AG20443 (cell line): ENCODE measurements at places on chromosomes 3 and 15.

- DNase-seq = peak; percentile 77
These were observed 32.7 kb downstream of the SRGAP3 start for GRCh38 chr3:9216736-9217135.

GRCh38 chr15:68991723-68992122 is 22.8 kb upstream of the NOX5 start:
- DNase-seq = no peak

DNA sequence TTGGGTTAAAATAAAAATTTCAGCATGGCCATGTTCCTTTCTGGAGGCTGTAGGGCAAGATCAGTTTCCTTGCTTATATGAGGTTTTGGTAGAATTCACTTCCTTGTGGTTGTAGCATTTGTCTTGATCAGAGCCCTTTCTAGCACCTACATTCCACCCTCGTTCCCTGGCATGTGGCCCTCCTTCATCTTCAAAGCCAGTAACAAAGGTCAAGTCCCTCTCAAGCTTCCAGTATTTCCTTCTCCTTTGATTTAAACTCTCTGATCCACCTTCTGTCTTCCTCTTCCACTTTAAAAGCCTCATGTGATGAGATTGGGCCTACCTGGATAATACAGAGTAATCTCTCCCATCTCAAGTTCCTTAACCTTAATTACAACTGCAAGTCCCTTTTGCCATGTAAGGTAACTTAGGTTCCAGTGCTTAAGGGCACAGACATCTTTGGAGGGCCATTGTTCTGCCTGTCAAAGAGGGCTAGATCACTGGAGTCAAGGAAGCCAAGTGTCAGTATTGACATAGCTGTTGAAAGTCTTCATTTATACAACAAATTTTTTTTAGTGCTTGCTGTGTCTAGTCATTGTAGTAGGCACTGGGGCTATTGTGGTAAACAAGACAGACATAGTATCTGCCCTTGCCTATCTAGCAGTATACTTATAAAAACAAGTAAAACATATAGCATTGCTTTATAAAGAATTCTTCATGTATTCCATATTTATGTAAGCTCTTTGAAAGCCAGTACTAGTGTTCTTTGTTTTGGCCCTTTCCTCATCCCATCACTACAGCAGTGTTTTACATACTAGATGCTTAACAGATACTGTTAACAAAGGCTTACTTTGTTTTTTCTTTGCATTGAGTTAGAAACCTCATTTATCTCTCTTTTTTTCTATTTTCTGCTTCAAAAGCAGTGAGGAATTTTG is 40.7 kb downstream of the GLCE start:
- DNase-seq = no peak

DNA sequence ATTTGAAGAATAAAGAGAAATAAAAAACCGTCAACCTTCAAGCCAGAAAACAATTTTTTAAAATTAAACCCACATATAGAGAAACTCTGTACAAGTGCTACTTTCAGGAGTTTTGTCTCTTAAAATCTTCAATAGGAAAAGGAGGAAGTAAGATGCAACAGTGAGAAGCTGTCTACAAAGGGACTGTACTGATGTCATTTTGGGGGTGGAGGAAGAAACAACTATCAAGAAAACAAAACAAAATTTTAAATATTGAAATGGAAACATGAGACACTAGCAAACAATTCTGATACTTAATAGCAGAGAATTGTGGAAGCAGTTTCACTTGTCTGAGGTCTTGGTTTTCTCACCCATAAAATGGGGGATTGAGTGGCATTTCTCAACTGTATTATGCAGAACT is 84.4 kb downstream of the SLMAP start:
- DNase-seq = no peak

GRCh38 chr3:45182915-45183871 is 37.0 kb upstream of the CDCP1 start:
- peak; percentile 75 for DNase-seq

DNA sequence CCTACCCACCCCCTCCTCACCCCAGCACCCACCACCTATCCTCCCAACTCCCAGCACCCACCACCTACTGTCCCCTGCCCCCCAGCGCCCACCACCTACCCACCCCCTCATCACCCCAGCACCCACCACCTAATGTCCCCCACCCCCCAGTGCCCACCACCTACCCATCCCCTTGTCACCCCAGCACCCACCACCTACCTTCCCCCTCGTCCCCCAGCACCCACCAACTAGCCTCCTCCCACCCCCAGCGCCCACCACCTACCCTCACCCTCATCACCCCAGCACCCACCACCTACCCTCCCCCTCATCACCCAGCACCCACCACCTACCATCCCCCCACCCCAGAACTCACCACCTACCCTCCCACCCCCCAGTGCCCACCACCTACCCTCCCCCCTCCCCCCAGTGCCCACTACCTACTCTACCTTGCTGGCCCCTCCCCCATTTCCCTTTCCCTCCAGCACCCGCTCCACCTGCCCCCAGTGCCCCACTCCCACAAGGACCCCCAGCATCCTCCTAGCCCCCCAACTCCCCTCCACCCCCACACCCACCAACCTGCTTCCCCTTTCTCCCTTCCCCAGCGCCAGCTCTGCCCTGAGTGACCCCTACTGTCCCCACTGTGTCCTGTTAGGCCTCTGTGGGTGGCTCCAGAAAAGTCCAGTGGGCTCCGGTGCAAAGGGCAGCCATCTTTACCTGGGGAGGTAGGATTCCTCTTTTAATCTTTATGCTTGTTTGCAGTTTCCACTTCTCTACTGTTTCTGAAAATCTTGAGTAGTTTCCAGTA is 1.2 kb downstream of the UROC1 start:
- DNase-seq = no peak

DNA sequence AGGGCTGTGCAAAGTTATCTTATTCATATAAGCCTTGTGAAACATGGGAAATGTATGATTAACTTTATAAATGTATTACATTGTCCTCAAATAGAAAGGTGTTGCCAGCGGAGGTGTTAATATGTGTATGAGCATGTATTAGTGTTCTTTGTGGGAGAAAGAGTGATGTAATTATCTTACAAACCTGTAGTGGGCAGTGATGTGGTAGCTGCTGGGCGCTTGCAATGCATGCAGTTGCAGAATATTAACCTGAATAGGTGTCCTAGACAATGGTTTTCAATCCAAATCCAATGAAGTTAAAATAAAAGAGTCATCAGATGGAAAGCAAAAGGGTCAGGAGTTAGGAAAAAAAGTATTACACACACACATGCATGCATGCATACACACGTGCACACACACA is 881.3 kb upstream of the CADM2 start:
- DNase-seq = no peak

DNA sequence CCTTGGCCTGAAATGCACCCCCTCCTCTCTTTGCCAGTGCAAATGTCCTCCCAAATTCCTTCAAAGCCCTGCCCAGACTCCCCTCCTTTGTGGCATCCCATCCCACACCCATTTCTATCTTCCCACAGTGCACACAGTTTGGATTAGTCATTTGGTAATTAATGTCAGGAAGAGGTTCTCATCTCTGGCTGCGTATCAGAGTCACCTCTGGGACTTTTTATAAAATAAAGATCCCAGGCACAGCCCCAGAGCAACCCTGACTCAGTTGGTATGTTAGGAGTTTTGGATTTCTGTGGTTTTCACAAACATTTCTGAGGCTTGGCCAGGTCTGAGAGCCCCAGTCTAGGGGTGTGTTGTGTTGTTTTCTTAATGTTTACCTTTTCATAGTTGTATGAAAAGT is 41.6 kb downstream of the C3orf20 start:
- DNase-seq = peak; percentile 50

DNA sequence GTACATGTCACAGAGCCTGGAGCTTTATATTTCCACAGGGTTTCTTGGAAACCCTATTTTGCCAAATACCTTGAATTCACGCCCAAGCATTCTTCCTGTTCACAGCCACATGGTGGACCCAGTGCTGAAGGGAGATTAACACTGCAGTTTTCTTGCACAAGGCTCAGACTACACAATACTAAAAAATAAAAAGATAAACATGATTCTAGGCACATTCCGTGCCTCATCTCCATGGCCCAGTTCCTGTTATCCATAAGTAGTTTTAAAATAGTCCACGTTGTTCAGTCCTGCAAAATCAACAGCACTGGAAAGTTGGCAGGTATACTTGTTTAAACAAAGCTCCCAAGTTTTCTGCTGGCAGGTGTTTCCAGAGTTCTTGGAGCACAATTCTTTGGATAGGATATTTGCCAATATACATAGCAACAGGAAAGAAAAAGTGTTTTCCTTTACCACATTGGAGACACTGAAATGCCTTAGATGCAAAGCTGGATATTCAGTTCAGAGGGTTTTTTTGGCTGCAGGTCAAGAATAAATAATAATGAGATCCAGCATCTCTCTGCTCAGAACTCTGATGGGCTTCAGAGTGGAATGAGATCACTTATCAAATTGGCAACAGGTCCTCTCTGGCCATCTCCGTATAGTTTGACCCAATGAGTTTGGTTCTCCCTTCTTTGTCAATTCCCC is 88.1 kb upstream of the TGFBR2 start:
- DNase-seq = peak; percentile 31

GRCh38 chr3:71208211-71209095 is 375.1 kb downstream of the FOXP1 start:
- no peak for DNase-seq

- DNase-seq = no peak
These were observed 521.9 kb upstream of the PROK2 start for GRCh38 chr3:72306800-72307341.

GRCh38 chr3:80052271-80052670 is 284.5 kb upstream of the ROBO1 start:
- no peak for DNase-seq

DNA sequence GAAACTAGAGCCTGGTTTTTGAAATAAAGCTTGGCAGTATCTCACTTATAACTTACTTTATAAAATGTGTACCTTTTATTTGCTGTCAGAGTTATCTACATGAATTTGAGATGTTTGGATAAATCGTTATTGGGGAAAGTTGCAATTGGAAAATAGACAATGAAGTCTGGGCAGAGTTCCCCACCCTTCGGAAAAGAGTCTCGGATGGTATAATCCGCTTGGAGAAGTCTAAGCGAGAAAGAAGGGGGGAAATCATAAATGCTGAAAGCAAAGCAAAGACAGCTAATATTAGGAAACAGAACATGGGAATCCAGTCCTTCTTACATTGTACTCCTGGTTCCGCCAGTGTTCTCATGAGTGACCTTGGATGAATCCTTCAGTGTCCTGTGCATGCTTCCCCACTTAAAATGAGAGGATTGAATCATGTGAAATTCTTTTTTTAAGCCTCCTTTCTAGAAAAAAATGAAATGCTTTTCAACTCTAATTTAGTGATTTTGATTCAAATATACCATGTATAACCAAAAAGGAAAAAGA is 162.4 kb downstream of the ATG7 start:
- no peak for DNase-seq

DNA sequence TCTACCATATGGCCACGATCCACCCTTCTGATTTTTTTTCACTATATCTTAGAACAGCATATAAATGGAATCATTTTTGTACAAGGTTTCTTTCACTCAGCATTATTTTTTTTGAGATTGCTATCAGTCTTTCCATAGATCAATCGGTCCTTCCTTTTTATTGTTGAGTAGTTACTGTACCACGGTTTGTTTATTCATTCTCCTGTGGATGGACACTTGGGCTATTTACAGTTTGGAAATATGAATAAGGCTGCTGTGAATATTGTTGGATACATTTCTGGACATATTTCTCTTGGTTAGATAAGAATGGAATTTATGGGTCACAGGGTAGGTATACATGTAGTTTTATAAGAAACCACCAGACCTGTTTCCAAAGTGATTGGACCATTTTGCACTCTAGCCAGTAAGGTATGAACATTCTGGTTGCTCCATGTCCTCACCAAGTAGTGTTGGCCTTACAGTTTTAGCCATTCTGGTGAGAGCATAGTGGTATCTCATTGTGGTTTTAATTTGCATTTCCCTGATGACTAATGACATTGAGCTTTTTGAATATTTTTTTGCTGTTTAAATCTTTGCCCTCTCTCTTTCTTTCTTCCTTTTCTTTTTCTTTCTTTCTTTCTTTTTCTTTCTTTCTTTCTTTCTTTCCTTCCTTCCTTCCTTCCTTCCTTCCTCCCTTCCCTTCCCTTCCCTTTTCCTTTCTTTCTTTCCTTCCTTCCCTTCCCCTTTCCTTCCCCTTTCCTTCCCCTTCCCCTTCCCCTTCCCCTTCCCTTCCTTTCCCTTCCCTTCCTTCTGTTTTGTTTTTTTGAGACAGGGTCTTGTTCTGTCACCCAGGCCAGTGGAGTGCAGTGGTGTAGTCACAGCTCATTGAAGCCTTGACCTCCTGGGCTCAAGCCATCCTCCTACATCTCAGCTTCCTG is 49.2 kb downstream of the LRRK1 start:
- peak; percentile 55 for DNase-seq

- DNase-seq = no peak
These were observed 54.6 kb upstream of the FURIN start for GRCh38 chr15:90813796-90814190.

GRCh38 chr3:10563396-10563795 is 58.0 kb upstream of the ATP2B2 start:
- DNase-seq = no peak

GRCh38 chr3:189836795-189837194 is 205.6 kb downstream of the TP63 start:
- no peak for DNase-seq
